ENCODE measurements at places on chromosomes 2 and 18.

- no peak for DNase-seq
Measured at GRCh38 chr2:84701880-84702279, 179.0 kb downstream of the TRABD2A start.

- no peak for DNase-seq
Measured at GRCh38 chr18:13538630-13539029, 187.7 kb downstream of the FAM210A start.

DNA sequence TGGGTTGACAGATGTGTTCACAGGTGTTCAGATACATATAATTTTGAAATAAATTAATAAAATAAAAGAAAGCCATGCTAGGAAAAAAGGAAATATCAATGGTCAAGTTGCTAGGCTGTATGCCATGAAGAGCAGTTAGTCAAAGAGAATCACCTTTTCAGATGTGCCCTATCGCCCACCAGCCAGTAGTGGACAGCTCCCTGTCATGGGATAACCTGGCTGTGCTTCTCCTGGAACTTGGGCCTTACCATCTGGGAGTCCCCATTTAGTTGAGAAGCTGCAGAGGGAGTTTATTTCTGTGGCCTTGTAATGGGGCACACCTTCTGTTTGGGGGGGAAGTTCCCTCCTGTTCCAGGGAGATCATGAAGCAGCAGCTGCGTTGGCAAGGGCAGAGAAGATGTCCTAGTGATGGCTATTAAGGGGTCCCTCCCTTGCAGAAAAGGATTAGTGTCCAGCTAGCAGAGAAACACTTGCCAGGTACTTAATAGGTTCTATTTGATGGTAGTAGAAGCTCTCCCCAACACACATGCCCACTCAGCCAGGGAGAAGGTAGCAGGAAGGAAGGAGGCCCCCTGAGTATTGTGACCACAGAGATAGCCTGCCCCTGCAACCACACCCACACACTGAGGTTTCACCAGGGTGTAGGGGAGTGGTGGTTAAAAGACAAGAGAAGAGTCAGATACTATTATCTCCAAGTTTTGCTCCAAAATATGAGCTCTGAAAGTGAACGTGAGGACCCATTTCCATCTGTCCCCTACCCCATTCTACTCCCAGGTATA lies 117.7 kb downstream of the B3GNT2 start:
- DNase-seq: no peak

- no peak for DNase-seq
Measured at GRCh38 chr2:3159782-3160545, 217.7 kb downstream of the EIPR1 start.

GRCh38 chr2:176126929-176127773 lies 2.4 kb upstream of the HOXD8 start:
- DNase-seq: no peak

- no peak for DNase-seq
Measured at GRCh38 chr2:63545023-63545422, 43.3 kb downstream of the WDPCP start.

DNA sequence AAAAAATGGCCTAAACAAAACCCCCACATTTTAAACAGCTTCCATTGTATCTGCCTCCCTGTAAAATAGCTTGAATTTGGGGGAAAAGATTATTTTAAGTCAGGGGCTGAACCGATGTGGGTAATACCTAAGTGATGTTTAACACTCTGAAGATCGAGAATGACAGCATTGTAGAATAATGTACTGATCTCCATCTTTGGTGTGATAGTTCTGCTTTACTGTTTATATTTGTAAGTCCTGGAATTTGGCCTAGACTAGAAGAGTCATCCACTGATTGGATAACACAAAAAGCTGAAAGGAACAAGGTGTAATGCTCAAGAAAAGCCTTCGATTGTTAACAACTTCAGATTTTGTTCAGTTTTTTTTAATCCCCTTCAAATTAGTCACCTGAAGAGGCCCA lies 53.8 kb upstream of the CCDC68 start:
- DNase-seq: no peak

GRCh38 chr18:48308027-48308635 lies 101.1 kb downstream of the ZBTB7C start:
- no peak for DNase-seq

DNA sequence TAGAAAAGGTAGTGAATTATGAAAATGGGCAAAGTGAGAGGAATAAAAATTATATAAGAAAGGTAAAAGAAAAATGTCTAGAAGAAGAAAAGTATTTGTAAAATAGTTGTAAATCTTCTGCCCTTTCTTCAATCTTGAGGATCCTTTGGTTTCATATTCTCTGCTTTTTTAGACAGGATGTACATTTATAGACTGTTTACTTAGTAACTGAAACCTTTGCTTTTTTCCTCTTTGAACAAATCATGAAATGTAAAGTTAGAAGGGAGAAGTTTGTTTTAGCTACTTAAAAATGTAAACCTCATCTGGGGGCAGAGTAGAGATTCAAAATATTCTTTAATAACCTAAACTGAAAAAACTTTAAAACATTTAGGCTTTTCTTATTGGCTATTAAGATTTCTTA lies 150.4 kb upstream of the ITGA4 start:
- no peak for DNase-seq

DNA sequence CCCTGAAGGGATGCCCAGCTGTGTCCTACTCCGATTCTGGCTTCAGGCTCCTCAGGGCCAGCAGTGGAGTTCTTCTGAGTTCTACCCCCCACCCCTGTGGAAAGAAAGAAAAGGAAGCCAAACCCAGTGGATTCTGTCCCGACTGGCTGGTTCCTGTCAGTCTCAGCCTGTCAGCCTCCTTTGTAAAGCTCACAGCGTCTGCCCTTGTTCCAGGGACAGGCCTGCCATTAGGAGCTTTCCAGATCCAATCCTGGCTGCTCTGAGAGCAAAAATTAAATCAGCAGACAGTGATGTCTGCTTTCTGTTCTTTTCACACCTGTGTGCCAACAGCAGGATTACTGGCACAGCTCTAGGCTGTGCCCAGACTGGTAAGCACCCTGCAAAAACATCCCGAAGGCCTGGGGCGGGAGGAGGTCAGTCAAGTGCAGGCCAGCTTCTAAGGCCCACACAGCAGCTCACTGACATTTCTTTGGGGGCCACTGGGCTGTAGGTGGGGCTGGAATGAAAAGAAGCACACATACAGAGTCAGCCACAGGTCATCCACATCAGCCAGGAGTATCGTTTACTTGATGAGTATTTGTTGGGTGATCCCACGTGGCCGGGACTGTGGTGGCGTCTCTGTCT lies 69.1 kb downstream of the EHD3 start:
- DNase-seq: no peak

GRCh38 chr2:53091183-53091582 lies 676.4 kb upstream of the CHAC2 start:
- no peak for DNase-seq

- DNase-seq: no peak
Measured at GRCh38 chr2:241035142-241035817, 36.9 kb downstream of the SNED1 start.

DNA sequence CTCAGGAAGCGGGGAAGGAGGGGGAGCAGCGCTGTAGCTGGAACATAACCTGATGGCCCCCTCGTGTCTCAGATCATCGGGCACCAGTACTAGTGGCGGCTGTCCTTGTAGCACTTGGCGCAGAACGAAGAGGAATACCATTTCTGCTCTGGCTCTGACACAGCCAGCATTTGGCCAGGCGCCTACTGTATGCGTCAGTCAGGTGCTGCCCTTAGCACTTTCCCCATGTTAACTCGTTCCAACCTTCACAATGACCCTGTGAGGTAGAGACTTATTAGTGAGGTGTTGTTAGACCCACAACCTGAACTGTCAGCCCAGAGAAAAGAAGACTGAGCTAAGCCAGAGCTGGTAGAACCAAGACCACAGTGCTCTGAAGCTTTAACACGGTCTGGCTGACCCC lies 47.7 kb upstream of the EML6 start:
- DNase-seq: no peak
